Left lung (tissue), 14 donors: ENCODE measurements at places on chromosomes 1 and 21.
A peak's percentile ranks its signal among the peaks of the same experiment; 100 is the strongest.

GRCh38 chr1:241532162-241532531, at the start of gene KMO:
KMO (plus strand) TSS chr1:241532378; CDS start chr1:241532445, 67 bp downstream.
- H3K27ac ChIP-seq, result peak within 1 kb of the TSS; percentile 67
- H3K4me3 ChIP-seq, result peak within 1 kb of the TSS; percentile 47
- H3K27me3 ChIP-seq, result no peaks in the 10 kb centered on the region
- H3K4me1 ChIP-seq, result no peaks in the 10 kb centered on the region
- H3K36me3 ChIP-seq, result no peaks in the 10 kb centered on the region

DNA sequence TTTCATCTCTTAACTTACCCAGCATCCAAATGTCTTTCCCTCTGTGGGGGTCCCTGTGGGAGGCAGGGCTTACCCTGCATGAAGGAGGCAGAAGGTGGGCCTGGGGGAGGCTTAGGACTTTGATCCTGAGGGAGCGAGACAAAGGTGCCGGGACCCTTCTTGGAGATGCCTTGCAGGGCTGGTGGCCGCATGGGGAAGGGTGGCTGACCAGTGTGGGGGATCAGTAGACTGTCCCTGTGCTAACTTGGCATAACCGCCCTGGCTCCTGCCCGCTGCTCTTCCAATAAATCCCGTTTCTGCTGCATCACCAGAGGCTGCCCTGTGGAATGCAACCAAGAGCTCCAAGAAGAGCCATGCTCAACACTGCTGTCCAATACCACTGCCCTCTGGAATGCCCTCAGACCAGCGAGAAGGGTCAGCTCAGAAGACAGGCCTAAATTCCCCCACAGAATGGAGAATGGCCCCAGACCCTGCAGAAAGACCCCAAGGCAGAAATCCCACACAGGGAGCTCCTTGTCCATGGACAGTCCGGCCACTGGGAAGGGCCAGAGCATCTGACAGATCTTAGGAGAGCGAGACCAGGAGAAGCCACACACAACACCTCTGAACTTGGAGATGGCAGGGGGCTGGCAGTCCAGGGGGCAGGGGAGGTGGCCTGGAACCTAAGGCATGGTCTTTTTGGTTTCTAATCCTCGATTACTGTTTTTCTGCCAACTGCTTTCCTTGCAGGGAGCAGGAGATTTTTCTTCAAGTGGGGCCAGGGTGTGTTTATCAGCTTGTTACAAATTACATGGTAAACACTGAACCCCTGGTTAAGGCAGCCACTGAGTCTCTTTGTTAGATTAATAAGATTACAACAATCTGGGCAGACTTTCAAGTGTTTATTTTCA, 46.7 kb upstream of the DMRTB1 start:
- no peaks in the 10 kb centered on the region for H3K27me3 ChIP-seq
- no peaks in the 10 kb centered on the region for H3K36me3 ChIP-seq
- peak overlapping the region; percentile 35 for H3K27ac ChIP-seq
- no peaks in the 10 kb centered on the region for H3K4me1 ChIP-seq

DNA sequence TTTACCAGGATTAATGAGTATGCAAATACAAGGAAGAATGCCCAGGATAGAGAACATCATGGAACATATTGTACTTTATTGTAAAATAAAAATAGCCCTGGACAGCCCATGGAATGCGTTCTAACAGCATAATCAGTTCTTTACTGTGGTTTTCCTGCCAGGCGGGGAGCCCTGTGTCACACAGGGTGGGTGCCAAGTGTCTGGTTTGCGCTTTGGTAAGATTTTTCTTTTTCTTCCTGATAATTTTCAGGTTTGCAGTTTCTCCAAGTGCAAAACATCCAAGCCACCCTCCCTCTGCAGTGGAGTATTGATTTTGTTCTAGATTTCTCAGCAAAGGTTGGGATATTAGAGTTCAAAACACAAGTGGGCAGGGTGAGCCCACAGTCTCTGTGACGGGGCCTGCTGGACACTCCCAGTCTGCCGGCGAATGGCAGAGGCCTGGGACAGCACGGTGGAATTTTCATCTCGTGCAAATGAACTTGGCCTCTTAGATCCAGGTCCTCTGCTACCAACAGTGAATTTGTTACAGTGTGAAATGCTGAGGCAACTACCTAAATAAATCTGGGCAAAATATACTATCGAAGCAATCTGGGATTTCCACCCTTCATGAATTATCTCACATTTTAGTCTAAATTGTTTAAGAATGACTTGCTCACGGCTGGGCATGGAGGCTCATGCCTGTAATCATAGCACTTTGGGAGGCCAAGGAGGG, 15.6 kb upstream of the KCNJ15 start:
- H3K27ac ChIP-seq, result peak overlapping the region; percentile 48
- no peaks in the 10 kb centered on the region for H3K36me3 ChIP-seq
- H3K27me3 ChIP-seq, result no peaks in the 10 kb centered on the region
- no peak overlapping the region for H3K4me3 ChIP-seq
- H3K4me1 ChIP-seq, result peaks cover 7% of the 10 kb centered on the region

DNA sequence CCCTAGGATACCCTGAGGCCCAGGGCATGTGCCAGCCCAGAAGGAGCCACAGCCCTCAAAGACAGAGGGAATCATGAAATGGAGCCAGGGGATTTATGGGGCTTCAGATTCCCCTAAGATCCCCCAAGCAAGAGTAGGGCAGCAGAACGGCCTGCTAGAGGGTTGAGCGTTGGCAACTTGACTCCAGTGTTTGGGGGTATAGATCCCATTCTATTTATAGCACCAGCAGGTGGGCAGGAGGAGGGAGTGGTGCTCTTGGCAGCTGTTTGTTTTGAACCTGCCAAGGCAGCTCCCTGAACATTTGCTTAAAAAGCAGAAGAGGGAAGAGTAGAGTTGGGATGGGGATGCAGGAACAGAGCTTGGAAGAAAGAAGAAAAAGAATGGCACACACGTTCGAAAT, 33.7 kb downstream of the GLUL start:
- H3K4me3 ChIP-seq, result no peak overlapping the region
- H3K27ac ChIP-seq, result no peak overlapping the region
- no peaks in the 10 kb centered on the region for H3K4me1 ChIP-seq
- H3K27me3 ChIP-seq, result no peaks in the 10 kb centered on the region
- H3K36me3 ChIP-seq, result no peaks in the 10 kb centered on the region

DNA sequence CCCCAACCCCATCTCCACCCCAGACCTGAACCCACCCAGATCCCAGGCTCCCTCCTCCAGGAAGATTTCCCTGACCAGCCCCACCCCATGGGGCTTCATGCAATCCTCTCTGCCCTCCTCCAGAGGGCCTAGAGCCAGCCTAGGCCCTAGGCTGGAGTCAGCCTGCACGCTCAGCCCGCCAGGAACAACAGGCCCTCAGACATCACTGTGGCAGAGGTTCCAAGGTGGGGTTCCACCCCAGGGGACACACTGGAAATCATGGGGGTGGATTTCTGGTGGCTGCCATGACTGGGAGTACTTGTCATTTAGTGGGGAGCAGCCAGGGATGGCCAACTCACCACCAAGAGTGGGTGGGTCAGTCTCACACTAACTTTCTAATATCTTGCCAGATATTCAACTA, 122.0 kb downstream of the GLIS1 start:
- no peaks in the 10 kb centered on the region for H3K4me1 ChIP-seq
- peaks cover 6% of the 10 kb centered on the region for H3K27me3 ChIP-seq
- no peak overlapping the region for H3K4me3 ChIP-seq
- no peaks in the 10 kb centered on the region for H3K36me3 ChIP-seq

DNA sequence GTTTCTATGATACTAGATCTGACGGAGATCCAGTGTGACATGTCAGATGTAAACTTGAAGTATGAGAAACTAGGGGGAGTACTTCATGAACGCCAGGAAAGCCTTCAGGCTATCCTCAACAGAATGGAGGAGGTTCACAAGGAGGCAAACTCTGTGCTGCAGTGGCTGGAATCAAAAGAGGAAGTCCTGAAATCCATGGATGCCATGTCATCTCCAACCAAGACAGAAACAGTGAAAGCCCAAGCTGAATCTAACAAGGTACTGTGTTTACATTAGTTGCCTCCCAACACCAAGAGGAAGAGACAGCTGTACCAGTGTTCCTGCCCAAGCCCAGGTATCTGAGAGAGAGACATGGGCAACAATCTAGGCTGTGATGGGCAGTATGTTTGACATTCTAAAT, 112.2 kb upstream of the BMP8A start:
- H3K4me1 ChIP-seq, result peaks cover 6% of the 10 kb centered on the region
- H3K27me3 ChIP-seq, result no peaks in the 10 kb centered on the region
- H3K27ac ChIP-seq, result no peak overlapping the region
- DNase-seq, result no peak

DNA sequence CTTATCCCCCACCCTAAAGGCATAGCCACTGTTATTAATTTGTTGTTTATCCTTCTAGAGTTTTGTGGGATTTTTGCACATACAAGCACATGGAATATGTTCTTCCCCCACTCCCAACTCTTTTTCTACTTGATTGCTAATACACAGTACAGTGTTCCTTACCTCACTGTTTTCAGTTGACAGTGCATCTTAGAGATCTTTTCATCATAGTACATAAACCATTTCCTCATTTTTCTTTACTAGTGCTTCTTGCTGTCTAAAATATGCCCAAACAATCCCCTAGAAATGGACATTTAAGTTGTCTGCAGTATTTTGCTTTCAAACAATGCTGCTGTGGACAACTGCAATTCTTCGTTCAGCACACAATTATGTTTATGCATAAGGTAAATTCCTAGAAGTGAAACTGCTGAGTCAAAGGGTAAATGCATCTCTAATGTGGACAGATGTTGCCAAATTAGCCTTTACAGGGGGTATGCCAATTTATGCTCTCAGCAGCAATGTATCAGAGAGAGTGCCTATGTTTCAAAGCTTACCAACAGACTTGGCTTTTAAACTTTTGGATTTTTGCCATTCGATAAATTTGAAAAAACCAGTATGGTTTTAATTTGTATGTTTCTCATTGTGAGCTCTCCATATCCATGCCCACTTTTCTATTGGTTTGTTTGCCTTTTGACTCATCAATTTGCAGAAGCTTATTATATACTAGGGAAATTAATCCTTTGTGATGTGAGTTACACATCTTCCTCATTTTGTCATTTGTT, 132.6 kb downstream of the MRPS6 start:
- H3K27me3 ChIP-seq, result no peaks in the 10 kb centered on the region
- DNase-seq, result no peak
- peaks cover 3% of the 10 kb centered on the region for H3K4me1 ChIP-seq
- peak overlapping the region; percentile 43 for H3K27ac ChIP-seq
- no peaks in the 10 kb centered on the region for H3K36me3 ChIP-seq

GRCh38 chr1:44262816-44263567, 49.7 kb downstream of the DMAP1 start:
- H3K27ac ChIP-seq, result no peak overlapping the region
- H3K4me3 ChIP-seq, result no peak overlapping the region
- H3K27me3 ChIP-seq, result no peaks in the 10 kb centered on the region
- no peak for DNase-seq
- no peaks in the 10 kb centered on the region for H3K36me3 ChIP-seq
- peaks cover 48% of the 10 kb centered on the region for H3K4me1 ChIP-seq

DNA sequence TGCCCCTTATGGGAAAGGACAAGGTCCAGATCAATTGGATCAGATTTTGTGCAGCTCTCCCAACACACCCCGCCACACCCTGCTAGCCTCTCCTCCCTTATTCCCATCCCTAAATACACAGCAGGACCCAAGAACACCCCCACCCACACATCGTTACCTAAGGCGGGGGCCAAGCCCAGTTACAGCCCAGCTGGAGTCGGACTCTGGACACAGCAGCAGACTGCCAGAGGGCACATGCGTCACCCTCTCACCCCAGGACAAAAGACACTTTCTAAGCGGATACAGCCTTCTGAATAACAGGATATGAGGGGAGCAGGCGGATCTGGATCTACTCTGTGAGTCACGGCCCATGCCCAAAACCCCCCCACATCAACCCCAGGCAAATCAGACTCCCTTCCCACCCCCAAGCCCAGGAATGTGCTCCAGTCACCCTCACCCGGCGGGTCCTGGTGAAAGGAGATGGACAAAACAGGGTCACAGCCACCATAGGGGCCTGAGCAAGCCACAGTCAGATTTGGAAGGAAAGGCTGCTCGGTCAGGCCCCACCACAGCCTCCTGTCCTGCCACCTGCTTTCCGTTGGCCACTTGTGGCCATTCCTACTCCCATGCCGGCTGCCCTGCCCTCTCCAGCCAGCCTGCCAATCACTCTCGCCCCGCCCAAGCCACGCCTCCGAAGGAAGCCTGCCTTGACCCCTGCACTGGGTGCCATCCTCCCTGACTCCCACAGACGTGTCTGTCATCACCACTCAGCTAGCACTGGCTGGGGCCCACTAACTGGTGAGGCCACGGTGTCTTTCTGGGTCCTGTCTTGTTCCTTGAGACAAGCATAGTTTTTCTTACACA, 4.0 kb downstream of the S100A16 start:
- H3K4me1 ChIP-seq, result peaks cover 35% of the 10 kb centered on the region
- peak overlapping the region; percentile 82 for H3K27ac ChIP-seq

DNA sequence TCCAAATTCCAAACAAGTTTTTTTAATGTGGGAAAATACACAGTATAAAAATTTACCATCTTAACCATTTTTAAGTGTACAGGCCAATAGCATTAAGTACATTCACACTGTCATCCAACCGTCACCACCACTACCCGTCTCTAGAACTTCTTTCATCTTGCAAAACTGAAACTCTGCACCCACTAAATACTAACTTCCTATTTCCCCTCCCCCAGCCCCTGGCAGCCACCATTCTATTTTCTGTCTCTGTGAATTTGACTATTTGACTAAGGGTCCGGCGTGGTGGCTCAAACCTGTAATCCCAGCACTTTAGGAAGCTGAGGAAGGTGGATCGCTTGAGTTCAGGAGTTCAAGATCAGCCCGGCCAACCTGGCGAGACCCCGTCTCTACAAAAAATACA, 36.1 kb downstream of the CLSTN1 start:
- H3K27ac ChIP-seq, result no peak overlapping the region
- no peak for DNase-seq
- H3K4me1 ChIP-seq, result no peaks in the 10 kb centered on the region
- H3K4me3 ChIP-seq, result no peak overlapping the region
- H3K27me3 ChIP-seq, result no peaks in the 10 kb centered on the region
- no peaks in the 10 kb centered on the region for H3K36me3 ChIP-seq

DNA sequence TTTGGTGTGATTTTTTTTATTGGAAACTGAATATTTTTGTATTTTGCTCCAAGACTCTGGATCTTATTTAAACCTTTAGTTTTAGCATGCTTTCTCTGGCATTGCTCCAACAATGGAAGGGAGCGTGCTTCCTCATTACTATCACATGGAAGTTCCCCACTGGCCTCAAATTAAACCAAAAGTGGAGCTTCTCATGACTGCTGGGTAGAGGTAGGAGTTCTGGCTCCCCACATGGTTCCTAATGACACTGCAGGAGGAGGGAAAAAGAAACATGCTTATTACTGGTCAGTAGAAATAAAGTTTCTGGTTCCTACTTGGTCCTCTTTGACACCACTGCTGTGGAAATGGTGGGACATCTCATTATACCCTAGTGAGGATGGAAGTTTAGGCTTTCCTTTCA, 310.5 kb downstream of the PTGER3 start:
- no peaks in the 10 kb centered on the region for H3K36me3 ChIP-seq
- H3K4me1 ChIP-seq, result no peaks in the 10 kb centered on the region
- no peak overlapping the region for H3K4me3 ChIP-seq

GRCh38 chr1:184685116-184685515, 69.5 kb downstream of the EDEM3 start:
- no peaks in the 10 kb centered on the region for H3K36me3 ChIP-seq
- DNase-seq, result no peak
- H3K27me3 ChIP-seq, result no peaks in the 10 kb centered on the region
- no peak overlapping the region for H3K4me3 ChIP-seq
- H3K4me1 ChIP-seq, result peaks cover 5% of the 10 kb centered on the region
- no peak overlapping the region for H3K27ac ChIP-seq

GRCh38 chr1:162587761-162588260, 26.3 kb downstream of the UAP1 start:
- no peak for DNase-seq
- H3K4me1 ChIP-seq, result no peaks in the 10 kb centered on the region
- H3K27me3 ChIP-seq, result no peaks in the 10 kb centered on the region
- H3K4me3 ChIP-seq, result no peak overlapping the region
- H3K36me3 ChIP-seq, result peaks cover 5% of the 10 kb centered on the region

- H3K27me3 ChIP-seq, result peaks cover 3% of the 10 kb centered on the region
- H3K27ac ChIP-seq, result no peak overlapping the region
- no peak for DNase-seq
- H3K4me1 ChIP-seq, result no peaks in the 10 kb centered on the region
- H3K4me3 ChIP-seq, result no peak overlapping the region
These were observed 28.5 kb upstream of the PRELP start for GRCh38 chr1:203447151-203447550.
